Amygdala (tissue), 56 donors: ENCODE measurements at places on chromosomes 3 and 15.

- DNase-seq: no peak
Observed at GRCh38 chr3:175430983-175431773, 572.0 kb downstream of the NAALADL2 start.

DNA sequence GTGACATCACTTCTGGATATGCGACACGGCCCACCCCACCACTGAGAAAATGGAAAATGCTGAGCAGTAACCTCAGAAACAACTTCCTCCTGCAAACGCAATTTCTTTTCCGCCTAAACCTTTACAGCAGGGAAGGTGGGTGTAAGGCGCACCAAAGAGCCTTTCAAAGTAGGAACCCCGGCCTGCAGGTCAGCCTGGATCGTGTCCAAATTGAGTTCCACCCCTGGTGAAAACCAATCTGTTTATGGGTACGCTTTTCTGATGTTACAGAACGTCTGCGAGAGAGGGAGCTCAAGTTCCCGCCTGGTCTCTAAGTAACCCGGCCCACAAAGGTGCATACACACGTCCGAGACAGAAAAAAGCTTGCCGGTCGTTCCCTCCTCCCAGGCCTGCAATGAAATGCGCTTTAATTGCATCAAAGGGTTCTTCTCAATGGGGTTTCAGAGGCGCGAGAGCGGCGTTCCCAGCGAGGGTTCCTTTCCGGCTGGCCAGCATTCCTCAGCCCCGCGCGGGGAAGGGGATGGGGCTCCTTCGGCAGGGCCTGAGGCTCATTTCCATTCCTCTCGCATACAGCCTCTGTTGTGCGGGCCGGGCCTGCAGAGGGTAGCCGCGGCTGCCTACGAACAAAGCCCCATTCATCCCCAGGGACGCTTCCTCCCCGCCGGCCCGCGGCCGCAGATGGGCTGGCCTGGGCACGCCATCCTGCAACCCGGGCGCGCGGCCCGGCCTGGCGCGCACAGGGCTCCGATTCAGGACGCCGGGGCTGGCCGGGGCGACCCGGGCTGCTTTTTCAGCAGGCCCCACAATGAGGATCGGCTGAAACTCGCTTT lies 138.1 kb downstream of the TMCO5A start:
- DNase-seq: peak; percentile 87

DNA sequence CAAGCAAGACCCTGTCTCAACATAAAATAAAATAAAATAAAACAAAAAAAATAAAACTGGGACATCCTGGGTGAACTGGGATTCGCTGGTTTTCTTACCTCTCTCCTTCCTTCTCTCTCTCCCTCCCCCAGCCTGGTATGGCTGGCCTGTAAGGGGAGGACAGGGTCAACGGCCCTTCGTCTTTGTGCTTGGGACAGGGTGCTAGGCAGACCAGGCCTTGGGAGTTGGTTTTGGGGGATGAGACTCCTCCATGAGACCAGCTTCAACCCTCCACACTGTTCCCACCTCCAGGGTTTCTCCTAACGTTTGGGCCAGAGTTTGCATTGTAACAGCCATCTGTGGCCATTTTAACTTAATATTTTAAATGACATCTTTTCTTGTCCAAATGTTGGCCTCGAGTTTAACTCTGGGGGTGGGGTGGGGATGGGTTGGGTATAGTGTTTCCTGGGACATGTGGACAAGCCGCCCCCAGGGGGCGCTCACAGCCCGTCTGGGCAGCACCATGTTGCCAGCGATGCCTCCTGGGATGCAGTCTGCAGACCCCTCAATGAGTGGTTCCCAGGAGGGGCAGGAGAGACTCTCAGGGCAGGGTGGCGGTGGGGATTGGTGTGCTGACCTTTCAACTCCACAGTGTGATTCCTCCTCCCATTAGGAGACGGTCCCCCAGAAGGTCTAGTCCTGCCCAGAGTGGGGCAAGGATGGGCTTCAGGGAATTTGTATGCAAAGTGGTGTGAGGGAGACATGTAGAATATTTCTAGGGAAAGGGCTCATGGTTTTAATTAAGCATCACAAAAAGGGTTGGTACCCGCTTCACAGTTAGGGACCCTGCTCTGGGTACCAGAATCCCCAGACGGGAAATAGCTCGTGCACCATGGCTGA lies 37.7 kb upstream of the LCTL start:
- peak; percentile 29 for DNase-seq

DNA sequence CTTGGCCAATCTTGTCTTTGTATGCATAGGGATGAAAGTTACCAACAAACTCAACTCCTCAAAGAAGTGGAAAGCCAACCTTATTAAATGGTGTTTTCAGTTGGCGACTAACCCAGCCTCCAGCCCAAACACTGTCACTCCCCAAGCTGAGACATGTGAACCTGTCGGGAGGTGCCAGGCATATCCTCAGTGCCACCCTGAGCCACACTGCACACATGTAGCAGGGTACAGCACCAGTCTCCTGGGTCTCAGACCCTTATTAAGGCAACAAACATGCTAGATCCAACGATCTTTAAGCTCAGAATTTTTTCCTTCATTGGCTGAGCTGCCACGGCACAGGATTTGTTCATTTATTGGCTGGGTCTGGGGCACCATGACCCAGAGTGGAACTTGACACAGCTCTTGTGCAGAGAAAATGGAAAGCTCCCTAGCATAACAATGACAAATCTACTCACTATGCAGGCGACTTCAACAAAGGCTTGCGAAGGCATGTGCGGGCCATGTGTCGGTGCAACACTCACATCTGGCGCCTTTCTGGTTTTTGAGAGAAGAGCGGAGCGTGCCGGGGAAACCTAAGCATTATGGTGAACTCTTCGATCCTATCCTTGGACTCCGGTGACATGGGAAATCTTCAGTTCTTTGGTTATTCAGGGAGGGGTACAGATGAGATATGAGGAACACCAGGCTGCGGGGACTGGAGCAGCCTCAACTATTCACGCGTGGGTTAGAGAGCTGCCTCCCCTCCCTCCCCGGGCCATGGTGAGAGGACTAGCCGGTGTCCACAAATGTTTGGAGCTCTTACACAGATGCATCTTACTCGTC lies 190.1 kb downstream of the FAM43A start:
- DNase-seq: no peak

- peak; percentile 32 for DNase-seq
Observed at GRCh38 chr3:29335438-29335837, 54.6 kb downstream of the RBMS3 start.

GRCh38 chr3:102485701-102486100 lies 50.9 kb downstream of the ZPLD1 start:
- DNase-seq: no peak

DNA sequence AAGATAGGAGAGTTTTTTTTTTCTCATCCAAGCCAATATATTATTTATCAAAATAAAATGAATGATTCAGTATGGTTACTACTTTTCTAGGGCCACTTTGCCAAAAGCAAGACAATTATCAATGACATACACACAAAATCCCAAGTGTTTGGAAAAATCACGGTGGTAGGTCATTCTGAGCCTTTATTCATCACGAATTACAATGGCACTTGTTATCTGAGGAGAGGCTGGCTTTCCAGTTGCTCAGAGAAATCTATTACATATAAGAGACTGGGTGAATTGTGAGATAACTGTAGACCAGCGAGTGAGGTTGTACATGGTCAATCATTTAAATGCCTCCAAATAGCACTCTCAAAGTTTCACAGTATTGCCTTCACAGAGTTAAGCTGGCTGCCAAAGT lies 20.4 kb upstream of the FGF12 start:
- DNase-seq: no peak

DNA sequence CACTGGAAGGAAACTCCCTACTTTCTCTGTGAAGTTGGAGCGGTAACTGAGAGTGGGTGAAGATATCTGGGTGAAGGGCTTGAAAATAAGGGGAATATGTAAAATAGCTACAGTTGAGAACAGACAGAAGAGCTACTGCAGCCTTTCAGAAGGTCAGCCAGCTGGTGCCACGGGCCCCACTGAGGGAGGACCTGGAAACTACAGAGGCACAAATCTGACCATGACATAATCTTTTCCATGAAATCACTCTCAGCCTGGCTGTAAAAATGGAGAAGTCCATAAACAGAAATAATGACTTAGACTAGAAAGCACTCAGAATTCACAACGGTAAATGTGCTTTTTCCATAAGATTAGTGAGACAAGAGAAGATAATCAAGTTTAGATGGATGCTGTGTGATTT lies 46.4 kb downstream of the ST3GAL6 start:
- no peak for DNase-seq

GRCh38 chr3:183185696-183186095 lies 23.2 kb upstream of the LAMP3 start:
- DNase-seq: no peak

GRCh38 chr3:122310361-122310760 lies 14.7 kb upstream of the CSTA start:
- DNase-seq: no peak

DNA sequence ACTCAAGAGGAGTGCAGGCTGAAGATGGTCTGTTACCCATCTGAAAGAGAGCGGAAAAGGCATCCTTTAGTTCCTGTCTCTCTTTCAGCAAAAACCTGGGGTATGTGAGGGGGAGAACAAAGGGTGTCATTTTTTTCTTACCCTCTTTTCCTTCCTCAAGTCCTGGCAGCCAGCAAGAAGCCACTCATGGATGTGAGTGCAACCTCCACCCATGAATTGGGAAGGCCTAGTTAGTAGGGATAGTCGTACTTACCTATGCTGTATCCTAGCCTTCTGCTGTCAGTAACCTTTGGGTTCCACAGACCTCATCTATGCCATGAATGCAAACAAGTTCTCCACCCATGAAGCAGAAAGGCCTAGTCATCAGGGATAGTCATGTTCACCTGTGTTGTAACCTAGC lies 472.8 kb downstream of the ZIC1 start:
- DNase-seq: no peak

GRCh38 chr15:92924216-92924615 lies 24.1 kb downstream of the CHD2 start:
- DNase-seq: no peak

DNA sequence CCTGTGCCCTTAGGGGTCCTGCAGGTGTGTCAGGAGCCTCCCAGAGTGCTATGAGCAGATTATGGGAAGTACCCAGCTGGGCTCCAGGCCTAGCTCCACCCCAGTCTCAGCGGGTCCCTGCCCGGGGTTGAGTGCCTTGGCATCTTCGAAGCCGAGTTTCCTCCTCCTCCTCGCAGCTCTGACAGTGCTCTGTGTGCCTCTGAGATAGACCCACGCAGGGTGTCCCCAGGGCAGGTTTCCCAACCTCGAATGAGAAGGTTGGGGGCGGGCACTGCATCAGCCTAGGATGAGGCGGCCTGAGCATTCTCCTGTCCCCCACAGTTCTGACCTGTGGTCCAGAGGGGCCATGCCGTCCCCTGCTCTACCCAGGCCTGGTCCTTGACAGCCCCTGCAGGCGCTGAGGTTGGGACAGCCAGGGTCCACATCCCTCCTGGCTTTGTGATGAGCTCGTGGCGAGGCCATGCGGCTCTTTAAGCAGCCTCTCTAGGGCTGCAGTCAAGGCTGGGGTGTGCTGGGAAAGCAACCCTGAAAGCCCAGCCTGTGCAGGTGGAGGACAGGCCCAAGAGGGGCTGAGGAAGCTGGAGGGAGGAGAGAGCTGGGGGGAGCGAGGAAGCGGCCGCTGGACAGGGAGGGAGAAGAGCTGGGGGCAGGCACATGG lies 20.2 kb upstream of the SKOR1 start:
- DNase-seq: no peak

GRCh38 chr15:77421370-77421700 lies 647 bp downstream of the HMG20A start:
- DNase-seq: no peak

DNA sequence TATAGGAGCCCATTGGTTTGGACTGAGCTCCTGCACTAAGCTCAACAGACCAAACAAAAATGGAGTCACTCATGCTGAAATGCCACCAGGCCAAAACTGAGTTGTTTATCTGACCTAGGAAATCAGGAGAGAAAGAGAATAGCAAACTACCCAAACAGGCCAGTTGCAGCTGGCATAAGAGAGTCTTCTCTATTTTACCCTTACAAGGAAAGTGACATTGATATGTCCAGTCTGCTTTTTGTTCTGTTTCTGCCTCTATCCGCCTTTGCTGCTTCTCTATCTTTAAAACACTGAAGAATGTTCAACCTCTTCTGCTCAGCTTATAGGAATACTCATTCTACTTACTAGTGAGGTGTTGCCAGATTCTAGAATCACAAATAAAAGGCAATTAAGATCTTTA lies 95.1 kb downstream of the ATP1B3 start:
- no peak for DNase-seq

- no peak for DNase-seq
Observed at GRCh38 chr3:77372634-77373346, 332.9 kb downstream of the ROBO2 start.

- DNase-seq: no peak
Observed at GRCh38 chr15:41017066-41017735, 63.9 kb downstream of the CHAC1 start.

GRCh38 chr15:50484781-50485180 lies 60.6 kb downstream of the USP8 start:
- DNase-seq: no peak
